Kidney (tissue), 22 donors: ENCODE measurements at places on chromosomes 11 and 22. TPM values are rescaled to one million over a fixed set of nuclear protein-coding genes. Genes with fewer than 3 reads are reported as not detected.

The FOLH1 gene
- 1.3 TPM for total RNA-seq

The GPR83 gene
- 0.28 TPM for total RNA-seq

The OR52N4 gene
- 0.60 TPM for total RNA-seq

The CENPM gene
- 2.8 TPM for total RNA-seq

DNA sequence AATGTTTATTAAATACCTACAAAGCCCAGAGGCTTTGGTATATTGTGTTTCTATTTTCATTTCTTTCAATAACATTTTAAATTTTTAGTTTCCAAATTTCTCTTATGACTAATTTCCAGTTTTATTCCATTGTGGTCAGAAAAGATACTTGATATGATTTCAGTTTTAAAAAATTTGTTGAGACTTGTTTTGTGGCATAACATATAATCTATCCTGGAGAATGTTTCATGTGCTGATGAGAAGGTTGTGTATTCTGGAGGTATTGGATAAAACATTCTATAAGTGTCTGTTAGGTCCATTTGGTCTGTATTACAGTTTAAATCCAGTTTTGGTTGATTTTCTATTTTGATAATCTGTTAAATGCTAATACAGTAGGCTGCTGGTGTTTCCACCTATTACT lies 9.8 kb upstream of the RAG1 start:
- H3K27ac ChIP-seq, result no peak overlapping the region
- no peak for DNase-seq
- H3K4me3 ChIP-seq, result no peak overlapping the region

- no peaks in the 10 kb centered on the region for H3K36me3 ChIP-seq
- H3K27ac ChIP-seq, result no peak overlapping the region
- no peak for DNase-seq
Observed at GRCh38 chr11:99080154-99080553, 59.4 kb downstream of the CNTN5 start.

GRCh38 chr22:50215297-50216054 lies 14.7 kb downstream of the SELENOO start:
- H3K36me3 ChIP-seq, result peaks cover 20% of the 10 kb centered on the region
- no peak for DNase-seq
- no peaks in the 10 kb centered on the region for H3K27me3 ChIP-seq
- H3K4me1 ChIP-seq, result no peaks in the 10 kb centered on the region

- H3K4me1 ChIP-seq, result peaks cover 2% of the 10 kb centered on the region
- no peaks in the 10 kb centered on the region for H3K36me3 ChIP-seq
- no peaks in the 10 kb centered on the region for H3K27me3 ChIP-seq
- no peak overlapping the region for H3K27ac ChIP-seq
- no peak for DNase-seq
Observed at GRCh38 chr11:130826572-130826971, 89.7 kb downstream of the SNX19 start.

GRCh38 chr11:57323167-57323854 lies 1.4 kb downstream of the TNKS1BP1 start:
- peaks cover 6% of the 10 kb centered on the region for H3K36me3 ChIP-seq
- peak overlapping the region; percentile 96 for H3K27ac ChIP-seq
- peak overlapping the region; percentile 78 for H3K4me3 ChIP-seq
